ENCODE measurements at places on chromosomes 6 and 20.

GRCh38 chr6:104286641-104287040 is 573.1 kb downstream of the HACE1 start:
- no peak for DNase-seq

DNA sequence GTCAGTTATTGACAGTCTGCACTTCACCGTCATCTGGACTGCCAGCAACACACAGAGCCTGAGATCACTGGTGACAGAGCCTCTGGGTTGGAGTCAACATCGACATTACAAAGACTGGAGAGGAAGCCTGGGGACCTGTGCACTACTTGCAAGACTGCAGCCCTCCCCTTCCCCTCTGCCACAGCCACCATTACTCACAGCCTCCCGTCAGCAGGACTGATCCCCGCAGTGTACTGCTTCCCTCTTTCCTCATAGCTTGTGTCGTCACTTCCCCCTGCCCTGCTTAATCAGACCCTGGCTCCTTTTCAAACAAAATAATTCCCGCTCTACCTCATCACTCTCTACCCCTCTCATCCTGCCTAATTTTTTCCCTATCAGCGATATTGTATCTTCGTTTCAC is 235.5 kb upstream of the KCNQ5 start:
- DNase-seq = peak; percentile 24

GRCh38 chr20:1810926-1811620 is 84.1 kb upstream of the SIRPA start:
- no peak for DNase-seq

DNA sequence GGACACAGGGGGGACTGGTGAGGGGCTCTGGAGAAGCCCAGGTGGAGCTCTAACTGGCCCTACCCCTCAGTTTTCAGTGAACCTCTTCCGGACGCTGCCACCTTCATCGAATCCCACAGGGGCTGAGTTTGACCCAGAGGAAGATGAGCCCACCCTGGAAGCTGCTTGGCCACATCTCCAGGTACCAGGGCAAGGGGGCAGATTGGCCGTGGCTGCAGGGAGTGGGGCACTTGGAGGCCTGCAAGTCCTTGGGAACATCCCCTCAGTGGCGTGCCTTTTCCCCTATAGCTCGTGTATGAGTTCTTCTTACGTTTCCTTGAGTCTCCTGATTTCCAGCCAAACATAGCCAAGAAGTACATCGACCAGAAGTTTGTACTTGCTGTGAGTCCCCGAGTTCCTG is 6.6 kb downstream of the MEA1 start:
- DNase-seq = no peak

GRCh38 chr6:114253431-114253830 is 89.4 kb downstream of the HS3ST5 start:
- DNase-seq = no peak

DNA sequence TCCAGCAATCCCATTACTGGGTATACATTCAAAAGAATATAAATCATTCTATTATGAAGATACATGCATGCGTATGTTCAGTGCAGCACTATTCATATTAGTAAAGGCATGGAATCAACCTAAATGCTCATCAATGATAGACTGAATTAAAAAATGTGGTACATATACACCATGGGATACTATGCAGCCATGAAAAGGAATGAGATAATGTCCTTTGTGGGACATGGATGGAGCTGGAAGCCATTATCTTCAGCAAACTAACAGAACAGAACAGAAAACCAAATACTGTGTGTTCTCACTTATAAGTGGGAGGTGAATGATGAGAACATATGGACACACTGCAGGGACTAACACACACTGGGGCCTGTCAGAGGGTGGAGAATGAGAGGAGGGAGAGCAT is 261.6 kb downstream of the GMDS start:
- no peak for DNase-seq

GRCh38 chr6:98975421-98975820 is 27.7 kb upstream of the FBXL4 start:
- DNase-seq = no peak

- peak; percentile 51 for DNase-seq
These were observed 19.9 kb downstream of the KCNS1 start for GRCh38 chr20:45080867-45081624.

GRCh38 chr6:11460001-11460668 is 77.4 kb upstream of the TMEM170B start:
- peak; percentile 79 for DNase-seq

DNA sequence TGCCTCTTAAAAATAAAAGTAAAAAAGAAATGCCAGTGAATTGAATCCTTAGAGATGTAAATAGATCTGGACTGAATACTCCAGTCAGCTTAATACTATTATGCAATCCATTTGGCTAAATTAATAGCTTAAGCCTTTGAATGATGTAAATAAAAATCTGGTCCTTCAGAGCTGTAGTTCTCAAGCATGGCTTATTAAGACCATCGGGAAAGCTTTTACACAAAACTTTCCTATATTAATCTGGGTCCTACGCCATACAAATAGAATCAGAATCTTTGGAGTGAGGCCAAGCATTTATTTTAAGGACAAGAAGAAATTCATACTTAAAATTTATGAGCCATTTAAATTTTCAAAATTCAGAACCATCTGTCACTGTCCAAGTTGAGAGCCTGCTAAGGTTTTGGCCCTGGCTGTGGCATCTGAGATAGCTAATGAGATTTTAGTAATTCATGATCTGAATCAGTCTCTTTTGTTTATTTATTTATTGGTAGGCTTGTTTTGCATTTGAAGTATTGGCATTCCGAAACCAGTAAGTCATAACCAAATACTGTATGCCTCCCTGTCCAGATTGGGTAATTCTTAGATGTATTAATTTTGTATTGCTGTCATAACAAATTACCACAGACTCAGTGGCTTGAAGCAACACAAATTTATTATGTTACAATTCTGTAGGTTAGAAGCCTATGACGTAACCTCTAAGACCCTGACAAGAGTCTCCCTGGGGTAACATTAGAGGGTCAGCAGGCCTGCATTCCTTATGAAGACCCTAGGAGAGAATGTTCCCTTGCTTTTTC is 228.1 kb upstream of the RAB32 start:
- no peak for DNase-seq

DNA sequence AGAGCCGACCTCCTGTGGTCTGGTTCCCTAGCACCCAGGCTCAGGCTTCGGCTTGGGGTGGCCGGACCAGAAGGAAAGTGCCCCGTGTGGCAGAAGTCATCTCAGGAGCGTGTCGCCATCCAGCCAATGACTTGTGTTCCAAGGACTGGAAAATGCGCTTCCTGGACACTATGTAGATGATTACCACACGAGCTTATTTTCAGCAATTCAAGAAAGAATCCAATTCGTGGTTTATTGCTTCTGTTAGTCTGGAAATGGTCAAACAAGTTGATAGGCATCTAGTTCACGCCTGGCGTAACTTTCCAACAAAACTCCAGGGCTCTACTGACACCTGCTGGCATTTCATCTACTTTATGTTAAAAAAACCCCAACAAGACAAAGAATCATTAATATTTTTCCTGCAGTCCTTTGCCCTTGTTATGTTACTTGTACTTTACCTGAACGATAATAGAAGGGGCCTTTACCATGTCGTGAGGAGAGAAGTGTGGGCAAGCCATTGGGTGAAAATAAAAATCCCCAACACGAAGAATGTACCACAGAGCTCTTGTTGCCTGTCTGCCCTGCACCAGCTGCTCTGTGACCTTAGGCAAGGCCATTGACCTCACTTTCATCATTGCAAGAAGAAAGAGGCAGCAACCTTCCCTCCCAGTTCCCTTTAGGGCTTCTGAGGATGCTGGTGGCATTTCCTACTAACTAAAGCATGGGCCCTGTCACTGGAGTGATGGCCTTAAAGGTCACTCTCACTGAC is 154.7 kb upstream of the LAMP5 start:
- DNase-seq = peak; percentile 67

DNA sequence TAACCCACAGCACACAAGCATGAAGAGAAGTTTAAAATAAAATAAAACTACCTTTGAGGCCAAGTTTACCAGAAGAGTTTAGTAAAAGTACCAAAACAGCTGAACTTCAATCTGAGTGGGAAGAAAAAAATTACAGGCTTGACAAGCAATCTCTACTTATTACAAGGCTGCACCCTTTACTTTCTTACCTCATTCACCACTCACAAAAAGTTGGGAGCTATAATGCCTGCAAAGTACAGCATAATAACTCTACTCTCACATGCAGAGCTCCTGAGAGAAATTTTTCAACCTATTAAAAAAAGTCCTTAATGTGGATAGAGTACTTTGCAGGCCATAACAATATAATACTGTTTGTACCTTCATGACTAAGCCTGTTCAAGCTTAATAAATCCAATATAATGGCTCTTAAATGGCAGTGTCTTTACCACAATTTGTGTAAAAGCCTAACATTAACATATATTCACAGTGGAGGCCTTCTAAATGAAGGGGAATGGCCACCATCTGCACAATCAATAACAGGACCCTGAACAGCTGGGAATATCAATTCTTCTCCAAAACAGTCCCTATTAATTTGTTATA is 103.1 kb downstream of the DST start:
- no peak for DNase-seq

DNA sequence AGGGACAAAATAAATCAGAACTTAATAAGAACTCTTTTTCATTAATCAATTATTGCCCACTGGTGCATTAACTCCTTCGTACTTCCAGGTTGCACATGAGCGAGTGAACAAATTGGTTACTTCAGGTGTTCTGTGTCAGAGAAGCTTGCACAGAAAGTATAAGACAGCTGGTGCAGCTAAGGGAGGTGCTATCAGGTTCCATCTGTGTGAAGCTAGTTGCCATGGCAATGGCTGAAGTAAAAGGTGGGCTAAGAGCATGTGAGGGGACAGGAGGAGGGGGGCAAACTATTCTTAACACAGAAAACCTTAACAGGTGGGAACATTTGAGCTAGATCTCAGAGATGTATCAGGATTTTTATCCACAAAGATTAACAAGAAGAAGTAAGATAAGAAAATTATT is 81.6 kb downstream of the MANEA start:
- no peak for DNase-seq

GRCh38 chr6:81731814-81732213 is 20.7 kb downstream of the TENT5A start:
- no peak for DNase-seq

DNA sequence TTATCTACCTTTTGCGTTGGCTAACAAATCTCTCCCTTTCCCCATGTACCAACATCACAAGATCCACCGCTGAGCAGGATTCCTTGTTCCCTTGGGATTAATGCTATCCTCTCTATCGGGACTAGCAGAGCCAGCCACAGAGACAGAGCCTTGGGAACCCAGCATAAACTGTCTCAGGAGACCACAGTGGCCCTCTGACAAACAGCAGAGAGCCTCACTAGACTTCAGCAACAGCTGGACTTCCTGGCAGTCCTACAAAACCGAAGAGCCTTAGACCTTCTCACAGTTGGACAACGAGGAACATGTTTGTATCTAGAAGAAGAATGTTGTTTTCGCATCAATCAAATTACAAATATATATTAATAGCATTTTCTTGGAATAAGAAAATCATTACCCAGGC is 39.6 kb upstream of the POU5F1 start:
- DNase-seq = no peak

- no peak for DNase-seq
These were observed 53.8 kb downstream of the ADGRG6 start for GRCh38 chr6:142355520-142356174.

DNA sequence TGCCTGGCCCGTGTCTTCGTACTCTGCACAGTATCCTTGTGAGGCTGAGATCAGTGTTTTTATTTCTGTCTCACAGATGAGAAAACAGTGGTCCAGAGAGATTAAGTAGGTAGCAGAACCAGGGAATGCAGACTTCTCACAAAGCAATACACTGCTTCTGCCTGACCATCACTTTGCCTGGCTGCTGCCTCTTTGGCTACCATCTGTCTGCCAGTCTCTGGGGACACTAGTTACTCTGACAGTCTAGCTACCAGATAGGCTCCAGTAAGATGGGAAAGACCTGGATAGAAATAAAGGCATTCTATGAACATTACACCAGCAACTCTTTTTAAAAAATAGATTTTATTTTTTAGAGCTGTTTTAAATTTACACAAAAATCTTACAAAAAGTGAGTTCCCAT is 96.9 kb downstream of the PHACTR3 start:
- no peak for DNase-seq

DNA sequence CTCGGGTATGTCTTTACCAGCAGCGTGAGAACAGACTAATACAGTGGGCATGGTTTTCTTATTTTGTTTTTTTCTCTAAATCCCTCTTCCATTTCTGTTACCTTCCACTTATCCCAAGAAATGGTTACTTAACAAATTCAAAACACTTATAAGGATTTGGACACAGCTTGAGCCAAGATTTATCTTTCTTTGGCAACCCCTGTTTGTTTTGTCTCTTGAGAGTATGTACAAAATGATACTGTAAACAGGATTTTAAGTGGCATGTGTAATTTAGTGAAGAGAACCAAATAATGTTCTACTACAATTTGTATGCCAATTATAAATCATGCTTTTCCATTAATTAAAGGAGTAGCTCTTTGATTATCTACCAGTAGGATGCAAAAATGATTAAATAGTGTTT is 51.4 kb downstream of the PPP1R14C start:
- DNase-seq = no peak

- peak; percentile 36 for DNase-seq
These were observed 113.3 kb downstream of the CRYBG1 start for GRCh38 chr6:106473812-106474211.

DNA sequence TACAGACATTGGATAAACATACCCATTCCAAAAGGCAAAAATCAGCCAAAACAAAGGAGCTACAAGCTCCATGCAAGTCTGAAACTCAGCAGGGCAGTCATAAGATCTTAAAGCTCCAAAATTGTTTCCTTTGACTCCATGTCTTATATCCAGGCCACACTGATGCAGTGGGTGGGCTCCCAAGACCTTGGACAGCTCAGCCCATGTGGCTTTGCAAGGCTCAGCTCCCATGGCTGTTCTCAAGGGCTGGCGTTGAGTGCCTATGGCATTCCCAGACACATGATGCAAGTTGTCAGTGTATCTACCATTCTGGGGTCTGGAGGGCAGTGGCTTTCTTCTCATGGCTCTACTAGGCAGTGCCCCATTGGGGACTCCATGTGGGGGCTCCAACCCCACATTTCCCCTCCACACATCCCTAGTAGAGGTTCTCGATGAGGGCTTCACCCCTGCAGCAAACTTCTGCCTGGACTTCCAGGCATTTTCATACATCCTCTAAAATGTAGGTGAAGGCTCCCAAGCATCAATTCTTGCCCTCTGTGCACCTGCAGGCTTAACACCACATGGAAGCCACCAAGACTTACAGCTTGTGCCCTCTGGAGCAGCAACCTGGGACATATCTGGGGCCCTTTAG is 35.4 kb upstream of the SENP6 start:
- no peak for DNase-seq

- DNase-seq = no peak
These were observed 230.2 kb upstream of the PLN start for GRCh38 chr6:118317581-118318563.

- DNase-seq = peak; percentile 92
These were observed 27.0 kb downstream of the TOX2 start for GRCh38 chr20:43941476-43942200.

- DNase-seq = no peak
These were observed 12.8 kb upstream of the ARMC12 start for GRCh38 chr6:35724059-35724458.

DNA sequence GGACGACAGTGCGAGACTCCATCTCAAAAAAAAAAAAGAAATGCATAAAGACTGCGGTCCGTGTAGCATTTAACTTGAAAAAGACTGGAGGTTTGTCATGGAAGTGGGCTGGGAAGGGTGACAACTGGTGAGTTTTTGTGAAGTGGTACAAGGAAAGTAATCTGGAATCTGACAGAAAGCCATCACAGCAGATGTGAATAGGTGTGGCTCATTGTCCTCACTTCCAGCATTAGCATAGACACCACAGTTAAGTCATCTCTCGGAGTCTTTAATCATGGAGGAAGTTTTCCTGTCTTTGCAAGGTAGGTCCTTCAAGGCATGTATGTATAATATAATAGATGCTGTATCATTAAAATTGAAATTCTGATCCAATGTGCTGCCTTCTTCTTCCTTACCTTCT is 453.2 kb downstream of the TFAP2A start:
- no peak for DNase-seq

Measured in suppressor macrophage (primary cell).